Lower leg skin (tissue), 4 donors: ENCODE measurements at places on chromosomes 16 and 17. TPM values are rescaled to one million over a fixed set of nuclear protein-coding genes. Genes with fewer than 3 reads are reported as not detected.

DNA sequence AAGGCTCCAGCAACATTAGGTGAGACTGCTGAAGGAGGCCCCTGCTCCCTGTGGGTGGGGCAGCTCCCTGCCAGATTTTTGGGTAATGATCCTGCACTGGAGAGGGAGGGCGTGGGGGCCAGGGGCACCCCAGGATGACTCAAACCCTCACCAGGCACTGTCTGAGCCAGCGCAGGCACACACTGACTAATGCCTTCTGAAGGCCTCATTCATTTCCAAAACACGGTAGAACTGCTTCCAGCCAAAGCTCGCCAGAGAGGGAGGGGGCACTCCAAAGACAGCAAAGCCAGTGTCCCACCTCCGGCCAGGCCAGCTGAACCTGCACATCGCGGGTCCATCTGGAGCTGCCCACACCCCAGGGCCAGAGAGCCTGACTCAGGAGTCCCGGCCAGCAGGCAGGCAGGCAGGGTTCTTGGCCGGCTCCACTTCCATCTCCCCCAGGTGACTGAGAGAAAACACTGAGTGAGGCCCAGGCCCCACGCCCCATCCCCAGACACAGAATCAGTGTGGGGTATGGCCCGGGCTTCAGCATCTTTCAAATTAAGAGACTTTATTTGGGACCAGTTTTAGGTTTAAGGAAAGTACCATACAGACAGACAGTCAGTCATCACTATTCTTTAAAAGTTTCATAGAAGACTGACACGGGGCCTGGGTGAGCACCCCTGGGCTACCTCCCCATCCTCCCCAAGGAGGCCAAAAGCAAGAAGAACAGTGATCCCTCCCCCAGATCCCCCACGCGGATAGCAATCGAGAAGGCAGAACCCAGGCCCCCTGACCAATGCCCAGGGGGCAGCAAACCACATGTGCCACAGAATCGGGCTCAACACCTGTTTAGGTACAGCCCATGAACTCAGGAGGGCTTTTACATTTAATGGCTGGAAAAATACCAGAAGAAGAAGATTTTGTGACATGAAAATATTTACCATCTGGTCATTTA is 2.3 kb downstream of the PIEZO1 start:
- no peak for DNase-seq

- no peak for DNase-seq
These were observed 4.6 kb downstream of the CMIP start for GRCh38 chr16:81449241-81449640.

Gene DNAAF1
- total RNA-seq = not detected

Gene KRTAP2-3
- total RNA-seq = not detected

DNA sequence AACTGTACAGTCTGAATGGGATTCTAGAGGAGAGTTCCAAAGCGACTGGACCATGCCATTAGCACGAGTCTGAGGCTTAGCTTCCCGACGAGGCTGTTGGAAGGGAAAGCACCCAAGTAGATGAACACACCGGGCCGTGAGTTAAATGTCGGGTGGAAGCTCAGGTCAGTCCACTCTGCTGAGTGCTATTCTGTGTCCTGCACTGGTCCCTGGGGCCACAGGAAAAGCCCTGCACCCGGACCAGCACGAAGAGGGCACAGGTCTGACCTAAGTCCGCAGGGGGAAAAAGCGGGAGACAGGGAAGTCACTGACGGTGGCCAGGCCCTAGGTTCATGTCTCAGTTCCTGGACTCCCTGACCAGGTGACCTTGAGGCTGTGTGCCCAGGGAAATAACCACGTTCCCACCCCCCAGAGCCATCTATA is 44.1 kb upstream of the RBFOX3 start:
- no peak for DNase-seq

DNA sequence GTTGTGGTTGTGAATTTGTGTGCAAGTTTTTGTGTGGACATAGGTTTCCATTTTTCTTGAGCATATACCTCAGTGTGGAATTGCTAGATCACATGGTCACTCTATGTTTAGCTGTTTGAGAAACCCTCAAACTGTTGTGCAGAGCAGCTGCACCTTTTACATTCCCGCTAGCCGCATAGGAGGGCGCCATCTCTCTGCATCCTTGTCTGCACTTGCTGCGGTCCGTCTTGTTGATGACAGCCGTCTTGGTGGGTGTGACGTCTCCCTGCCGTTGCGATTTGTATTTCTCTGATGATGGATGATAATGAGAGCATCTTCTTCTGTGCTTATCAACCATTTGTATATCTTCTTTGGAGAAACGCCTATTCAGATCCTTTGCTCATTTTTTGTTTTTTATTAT is 25.1 kb upstream of the IL17C start:
- DNase-seq = no peak
